ENCODE measurements at places on chromosomes 11 and 22.

DNA sequence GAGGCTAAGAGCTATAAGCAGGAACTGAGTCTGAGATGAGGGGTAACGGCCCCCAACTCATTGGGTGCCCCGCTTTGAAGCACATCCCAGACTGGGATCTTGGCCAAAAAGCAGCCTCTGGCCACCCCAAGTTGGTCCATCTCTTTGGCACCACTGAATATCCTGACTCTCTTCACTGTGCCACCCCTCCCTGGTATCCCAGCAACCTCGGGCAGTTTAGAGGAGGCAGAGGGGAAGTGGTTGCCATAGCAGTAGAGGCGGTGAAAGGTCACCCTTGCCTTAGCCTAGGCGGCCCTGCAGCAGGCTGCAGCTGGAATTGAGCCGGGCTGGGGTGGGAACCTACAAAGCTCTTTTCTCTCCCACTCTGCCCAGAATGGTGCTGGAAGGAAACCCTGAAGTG, 1.1 kb downstream of the PELI3 start:
- no peak for DNase-seq

- DNase-seq, result peak; percentile 21
These were observed 100.2 kb upstream of the GAL start for GRCh38 chr11:68584097-68584496.

DNA sequence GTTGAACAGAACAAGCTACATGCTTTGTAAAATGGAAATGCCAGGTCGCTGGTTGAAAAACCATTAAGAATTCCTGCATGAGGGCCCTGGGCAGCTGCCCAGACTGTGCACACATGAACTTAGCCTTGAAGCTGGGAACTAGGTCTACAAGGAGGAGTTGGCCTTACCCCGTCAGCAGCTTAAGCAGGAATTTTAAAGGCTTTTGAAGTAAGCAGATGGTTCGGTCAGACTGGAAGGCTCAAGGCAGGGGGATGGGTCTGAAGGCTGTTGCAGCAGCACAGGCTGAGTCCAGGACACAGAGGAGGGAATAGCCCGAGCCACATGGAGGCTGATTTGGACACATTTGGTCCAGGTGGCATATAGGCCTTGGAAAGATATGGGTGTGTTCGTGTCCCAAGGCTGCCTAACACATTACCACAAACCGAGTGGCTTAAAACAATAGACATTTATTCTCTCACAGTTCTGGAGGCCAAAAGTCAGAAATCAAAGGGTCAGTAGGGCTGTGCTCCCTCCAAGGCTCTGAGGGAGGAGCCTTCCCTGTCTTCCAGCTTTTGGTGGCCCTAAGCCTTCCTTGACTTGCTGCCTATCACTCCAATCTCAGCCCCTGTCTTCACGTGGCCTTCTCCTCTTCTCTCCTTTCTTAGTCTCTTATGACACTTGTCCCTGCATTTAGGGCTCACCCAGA, 11.6 kb downstream of the LIF start:
- DNase-seq, result no peak

- no peak for DNase-seq
These were observed 6.6 kb upstream of the FIBIN start for GRCh38 chr11:26987272-26987671.

DNA sequence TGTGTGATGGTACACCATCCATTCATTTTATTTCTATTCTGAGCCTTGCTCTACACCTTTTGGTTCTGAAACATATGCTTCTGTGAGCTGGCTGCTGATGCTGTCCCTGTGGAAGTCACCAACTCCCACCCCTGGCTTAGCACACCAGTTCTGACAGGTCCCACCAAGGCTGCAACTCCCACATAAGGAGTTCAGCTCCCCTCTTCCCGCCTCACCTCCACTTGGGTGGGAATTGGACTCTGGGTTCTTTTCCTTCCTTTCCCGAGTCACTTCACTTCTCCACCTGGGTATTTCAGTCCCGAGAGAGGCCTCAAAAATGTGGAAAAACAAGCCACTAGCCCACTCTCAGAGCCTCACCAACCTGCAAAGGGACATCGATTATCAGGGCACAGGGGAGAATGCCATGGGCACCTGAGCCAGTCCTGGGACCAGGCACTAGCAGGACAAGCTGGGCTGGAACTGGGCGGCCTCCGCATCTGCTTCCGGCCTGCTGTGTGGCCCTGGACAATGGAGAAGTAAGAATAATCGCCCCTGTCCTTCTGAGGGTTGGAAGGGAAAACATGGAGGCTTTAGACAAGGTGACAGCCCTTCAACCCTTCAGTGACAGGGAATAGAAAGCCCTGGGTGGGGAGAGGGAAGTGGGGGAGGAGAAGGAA, 80.1 kb downstream of the IGLL1 start:
- DNase-seq, result no peak

- DNase-seq, result no peak
These were observed 12.8 kb downstream of the PACSIN2 start for GRCh38 chr22:43002202-43002586.

GRCh38 chr22:35215993-35216392, 41.3 kb upstream of the HMGXB4 start:
- no peak for DNase-seq

- no peak for DNase-seq
These were observed 59.4 kb downstream of the KCNA4 start for GRCh38 chr11:29957431-29957830.

GRCh38 chr11:88411265-88411664, 73.7 kb upstream of the CTSC start:
- no peak for DNase-seq

- no peak for DNase-seq
These were observed 19.3 kb upstream of the BRSK2 start for GRCh38 chr11:1370186-1371025.

- no peak for DNase-seq
These were observed 181.6 kb downstream of the SHANK2 start for GRCh38 chr11:71070490-71071453.

DNA sequence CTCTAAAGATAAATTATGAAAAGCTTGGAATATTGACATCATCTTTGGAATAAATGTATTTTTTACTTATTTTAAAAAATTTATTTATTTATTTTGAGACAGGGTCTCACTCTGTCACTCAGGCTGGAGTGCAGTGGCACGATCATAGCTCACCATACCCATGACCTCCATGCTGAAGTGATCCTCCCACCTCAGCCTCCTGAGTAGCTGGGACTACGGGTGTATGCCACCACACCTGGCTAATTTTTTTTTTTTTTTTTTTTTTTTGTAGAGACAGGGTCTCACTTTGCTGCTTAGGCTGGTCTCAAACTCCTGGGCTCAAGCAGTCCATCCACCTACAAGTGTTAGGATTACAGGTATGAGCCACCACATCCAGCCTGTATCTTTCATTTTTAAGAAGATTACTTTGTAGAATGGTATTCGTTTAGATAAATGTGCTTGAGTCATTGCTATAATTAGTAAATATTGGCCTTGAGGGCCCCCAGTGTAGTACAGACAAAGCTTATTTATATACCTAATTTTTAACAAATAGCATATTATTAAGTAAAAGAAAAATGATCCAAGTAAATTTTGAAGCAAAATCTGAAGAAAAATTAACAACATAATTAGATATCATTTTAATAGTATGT, 8.5 kb downstream of the SWAP70 start:
- DNase-seq, result no peak

- no peak for DNase-seq
These were observed 131.2 kb downstream of the TTC28 start for GRCh38 chr22:28548406-28548805.

GRCh38 chr11:66976028-66976467, 944 bp downstream of the C11orf86 start:
- no peak for DNase-seq

- DNase-seq, result no peak
These were observed 16.6 kb upstream of the CHKA start for GRCh38 chr11:68137833-68138232.

GRCh38 chr11:79033833-79034232, 407.0 kb downstream of the TENM4 start:
- DNase-seq, result no peak

GRCh38 chr11:4105916-4106315, 11.3 kb downstream of the RRM1 start:
- no peak for DNase-seq

DNA sequence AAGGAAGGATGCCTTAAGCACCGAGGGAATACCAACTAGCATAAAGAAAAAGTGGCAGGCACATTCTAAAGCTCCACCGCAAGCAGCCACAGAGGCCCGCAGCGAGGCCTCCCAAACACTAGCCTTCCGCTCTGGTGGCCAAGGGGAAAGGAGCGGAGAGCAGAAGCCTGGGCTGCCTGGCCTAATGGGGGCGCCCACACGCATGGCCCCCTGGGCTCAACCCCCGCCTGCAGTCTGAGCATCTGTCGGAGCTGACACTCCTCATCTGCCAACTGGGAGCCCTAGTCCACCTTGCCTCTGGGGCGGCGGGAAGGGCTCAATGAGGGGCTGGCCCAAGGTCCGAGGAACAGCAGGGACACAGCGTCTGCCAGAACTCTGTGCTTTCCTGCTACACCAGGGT, 50.1 kb upstream of the WNT11 start:
- DNase-seq, result no peak

GRCh38 chr11:117097389-117098268, 599 bp downstream of the SIK3 start:
- no peak for DNase-seq

DNA sequence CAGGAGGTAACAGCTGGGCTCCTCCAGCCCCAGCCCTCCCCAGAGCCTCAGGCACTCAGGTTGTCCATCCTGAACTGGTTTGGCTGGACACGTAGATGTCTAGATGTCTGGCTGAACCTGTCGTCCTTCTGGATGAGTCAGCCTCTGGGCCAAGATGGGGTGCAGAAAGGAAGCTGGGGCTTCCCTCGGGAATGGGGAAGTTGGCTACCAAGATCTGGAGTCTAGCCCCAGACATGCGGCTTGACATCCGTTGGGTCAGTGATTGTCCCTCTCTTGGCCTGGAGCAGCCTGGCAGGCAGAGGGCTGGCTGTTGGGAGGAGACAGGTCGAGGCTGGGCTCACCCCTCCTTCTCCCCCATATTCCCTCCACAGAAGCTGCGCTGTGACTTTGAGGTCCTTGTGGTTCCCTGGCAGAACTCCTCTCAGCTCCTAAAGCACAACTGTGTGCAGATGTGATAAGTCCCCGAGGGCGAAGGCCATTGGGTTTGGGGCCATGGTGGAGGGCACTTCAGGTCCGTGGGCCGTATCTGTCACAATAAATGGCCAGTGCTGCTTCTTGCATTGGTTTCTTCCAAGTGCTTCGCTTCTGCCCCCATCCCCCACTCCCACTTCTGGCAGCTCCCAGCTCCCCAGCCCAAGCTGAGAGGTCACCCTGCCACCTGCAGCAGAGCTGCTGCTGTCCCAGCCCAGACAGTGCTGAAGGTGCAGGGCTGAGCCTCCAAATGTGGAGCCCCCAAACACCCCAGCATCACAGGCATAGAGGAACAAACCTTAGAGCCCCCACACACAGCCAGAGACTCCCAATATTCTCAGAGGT, 1.3 kb downstream of the CST6 start:
- DNase-seq, result no peak

GRCh38 chr11:113670149-113670830, 35.8 kb downstream of the TMPRSS5 start:
- no peak for DNase-seq

- no peak for DNase-seq
These were observed 7.6 kb upstream of the SEPTIN5 start for GRCh38 chr22:19706661-19707151.

DNA sequence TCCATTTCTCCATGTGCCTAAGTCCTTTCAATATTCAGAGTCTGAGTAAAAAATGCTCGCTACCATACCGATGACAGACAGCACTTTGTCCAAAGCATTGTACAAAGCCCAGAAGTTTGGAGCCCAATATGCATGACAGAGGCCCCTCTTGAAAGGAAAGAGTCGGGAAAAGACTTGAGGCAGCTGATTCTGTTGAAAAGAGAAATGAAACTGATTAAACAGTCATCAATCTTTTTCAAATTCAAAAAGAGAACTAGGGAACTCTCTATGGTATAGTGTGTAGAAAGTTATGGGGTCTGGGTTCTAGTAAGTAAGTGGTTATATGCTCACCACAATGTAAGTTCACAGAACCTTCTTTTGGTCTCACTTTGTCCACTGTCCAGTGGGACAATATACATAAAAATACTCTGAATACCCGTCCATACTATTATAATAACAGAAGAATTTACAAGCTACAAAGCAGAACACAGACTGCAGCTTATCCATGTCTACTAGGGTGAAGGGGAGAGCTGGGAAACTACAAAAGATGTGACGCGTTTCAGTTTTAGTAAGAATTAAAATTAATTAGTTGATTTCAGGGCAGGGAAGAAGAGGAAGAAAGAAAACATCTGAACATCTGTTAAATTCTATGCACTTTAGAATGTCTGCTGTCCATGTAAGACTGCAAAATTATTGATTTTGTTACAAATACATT, 26.7 kb downstream of the ALG8 start:
- DNase-seq, result no peak

DNA sequence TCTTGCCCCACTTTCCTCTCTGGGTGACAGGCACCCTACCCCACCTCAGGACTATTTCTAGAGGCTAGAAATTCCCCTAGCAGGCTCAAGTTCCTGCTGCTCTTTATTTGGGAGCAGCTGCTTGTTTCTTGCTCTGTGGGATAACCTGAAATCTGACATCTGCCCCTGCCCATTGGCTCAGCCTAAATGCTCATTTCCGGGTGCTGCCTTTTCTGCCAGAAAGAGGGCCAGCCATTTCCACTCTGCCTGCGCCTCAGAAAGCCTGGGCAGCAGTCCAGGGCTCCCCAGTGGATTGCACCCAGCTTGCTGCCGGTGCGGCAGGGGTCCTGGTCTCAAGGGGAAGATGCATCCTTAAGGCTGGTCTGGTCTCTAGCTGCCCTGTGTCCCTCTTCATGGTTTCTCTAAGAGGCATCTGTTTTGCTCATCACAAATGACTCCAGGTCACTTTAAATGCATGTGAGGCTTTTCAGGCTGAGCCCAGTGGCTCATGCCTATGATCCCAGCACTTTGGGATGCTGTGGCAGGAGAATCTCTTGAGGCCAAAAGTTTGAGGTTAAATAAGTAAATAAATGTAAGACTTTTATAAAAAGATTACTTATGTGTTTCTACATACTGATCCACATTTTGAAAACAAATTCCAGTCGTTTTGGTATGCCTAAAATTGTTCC, 10.3 kb upstream of the PNPLA5 start:
- DNase-seq, result no peak

DNA sequence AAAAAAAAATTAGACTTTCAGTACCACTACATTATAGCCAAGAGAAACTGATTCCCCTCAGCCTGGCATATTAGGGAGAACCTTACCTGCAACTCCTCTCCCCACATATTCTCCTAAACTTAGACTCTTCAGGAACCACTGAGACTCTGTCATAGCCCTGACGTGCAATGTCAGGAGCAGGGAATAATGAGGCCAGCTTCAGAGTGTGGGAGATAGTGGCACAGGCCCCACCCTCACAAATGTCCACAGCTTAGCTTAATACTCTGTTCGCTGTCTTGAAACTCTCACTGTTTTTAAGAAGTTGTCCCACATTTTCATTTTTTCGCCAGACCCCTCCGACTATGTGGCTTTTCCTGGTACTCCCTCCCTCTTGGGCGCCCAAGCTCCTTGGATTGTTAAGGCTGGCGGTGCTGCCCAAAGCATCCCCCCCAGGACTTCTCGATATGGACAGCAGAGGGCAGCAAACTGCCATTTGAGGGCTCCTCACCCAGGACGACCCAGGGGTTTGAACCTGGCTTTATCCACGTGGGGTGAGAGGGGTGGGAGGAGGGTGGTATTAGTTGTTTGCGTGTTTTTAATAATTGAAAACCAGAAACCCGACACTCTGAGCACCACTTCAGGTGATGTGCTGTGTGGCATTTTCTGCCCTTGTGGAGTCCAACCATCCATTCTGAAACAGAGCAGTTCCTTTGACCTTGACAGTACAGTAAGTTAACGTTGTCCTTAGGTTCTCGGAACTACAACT, 45.2 kb upstream of the RASSF10 start:
- peak; percentile 39 for DNase-seq
